ENCODE measurements at places on chromosomes 5 and 9. TPM values are rescaled to one million over a fixed set of nuclear protein-coding genes. Genes with fewer than 3 reads are reported as not detected.

Gene HDHD3
- polyA plus RNA-seq: 96.9 TPM

DNA sequence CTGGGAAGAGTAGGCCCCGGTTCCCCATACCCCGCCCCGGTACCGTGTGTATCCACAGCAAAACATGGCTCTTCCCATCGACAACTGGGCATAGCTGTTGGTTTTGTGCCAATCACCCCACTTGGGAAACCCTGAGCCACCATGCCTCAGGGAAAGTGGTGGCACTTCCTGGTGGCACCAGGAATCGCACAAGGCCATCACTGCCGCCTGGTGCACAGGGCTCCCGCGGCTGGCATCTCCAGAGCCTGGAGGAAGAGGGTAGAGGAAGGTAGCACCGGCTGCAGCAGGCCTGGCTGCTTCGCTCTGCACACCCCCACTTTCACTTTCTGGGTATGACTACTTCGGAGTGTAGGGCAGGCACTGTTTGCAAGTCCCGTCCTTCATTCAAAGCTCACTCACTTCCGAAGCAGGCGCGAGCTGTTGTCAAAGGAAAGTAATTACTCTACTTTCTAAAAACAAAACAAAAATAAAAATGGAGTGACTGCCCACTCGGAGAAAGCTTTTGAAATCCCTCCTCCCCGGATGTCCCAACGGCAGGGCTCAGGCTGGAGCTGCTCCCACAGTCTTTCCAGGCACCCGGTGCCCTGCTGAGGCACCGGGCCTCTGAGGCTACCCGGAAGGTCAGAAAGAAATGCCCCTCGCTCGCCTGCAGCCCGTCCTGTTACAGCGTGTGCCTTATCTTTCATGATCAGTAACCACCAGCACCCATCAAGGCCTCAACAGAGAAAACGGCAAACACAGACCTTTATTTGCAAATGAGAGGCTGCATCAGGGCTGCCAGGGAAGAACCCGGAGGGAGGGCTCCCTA is 2.0 kb downstream of the BRD3 start:
- DNase-seq: peak; percentile 71

DNA sequence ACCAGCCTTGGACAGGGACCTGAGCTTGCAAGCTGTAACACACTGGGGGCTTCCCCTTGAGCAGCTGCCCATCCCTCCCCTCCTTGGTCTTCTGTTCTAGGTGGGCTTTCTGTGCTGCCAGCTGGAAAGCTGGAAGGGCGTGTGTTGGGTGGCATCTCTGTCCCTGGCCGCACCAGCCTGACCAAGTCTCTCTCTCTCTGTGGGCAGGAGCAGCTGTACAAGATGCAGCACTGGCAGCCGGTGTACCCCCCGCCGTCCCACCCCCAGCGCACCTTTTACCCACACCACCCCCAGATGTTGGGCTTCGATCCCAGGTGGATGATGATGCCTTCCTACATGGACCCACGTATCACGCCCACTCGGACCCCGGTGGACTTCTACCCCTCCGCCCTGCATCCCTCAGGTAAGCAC is 32.1 kb upstream of the POMT1 start:
- DNase-seq: no peak

- DNase-seq: no peak
These were observed 43.9 kb downstream of the BARX1 start for GRCh38 chr9:93911136-93911745.

DNA sequence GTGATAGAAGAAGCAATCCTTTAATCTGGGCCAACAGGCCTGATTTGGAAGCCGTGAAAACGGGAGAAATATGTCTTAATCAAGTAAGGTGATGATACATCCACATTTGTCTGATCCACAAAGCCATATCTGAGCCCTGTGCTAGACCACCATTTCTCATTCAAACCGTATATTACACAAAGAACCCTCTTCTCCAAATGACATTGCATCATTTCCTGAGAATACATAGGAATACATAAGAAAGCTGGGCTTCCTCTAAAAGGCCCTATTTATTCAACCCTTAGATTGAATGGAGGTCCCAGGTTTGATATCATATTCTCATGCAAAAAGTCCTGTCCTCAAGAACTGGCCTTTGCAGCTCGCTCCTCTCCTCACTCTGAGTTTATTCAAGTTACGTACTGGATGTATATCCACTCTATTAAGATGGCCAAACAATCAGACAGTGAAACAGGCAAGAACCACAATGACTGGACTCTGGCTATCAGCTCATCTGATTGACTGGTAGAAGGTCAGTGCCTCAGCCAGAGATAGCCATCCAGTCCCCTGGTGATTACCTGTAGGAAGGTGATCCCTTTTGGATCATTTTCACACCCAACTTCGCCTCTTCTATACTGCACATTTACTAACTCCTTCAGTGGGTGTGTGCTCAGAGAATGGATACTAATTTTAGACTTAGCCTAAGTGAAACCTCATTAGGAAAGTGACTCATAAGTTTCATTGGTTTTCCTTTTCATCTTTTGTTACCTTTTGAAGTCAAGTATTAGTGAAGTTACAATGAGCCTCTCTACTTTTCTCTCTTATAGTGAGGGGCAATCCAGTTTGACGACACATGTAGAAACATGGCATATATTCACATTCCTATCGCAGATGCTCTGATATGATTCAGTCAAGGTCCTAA is 167.6 kb upstream of the WWC1 start:
- DNase-seq: no peak
